ENCODE measurements at places on chromosomes 2 and 18.

DNA sequence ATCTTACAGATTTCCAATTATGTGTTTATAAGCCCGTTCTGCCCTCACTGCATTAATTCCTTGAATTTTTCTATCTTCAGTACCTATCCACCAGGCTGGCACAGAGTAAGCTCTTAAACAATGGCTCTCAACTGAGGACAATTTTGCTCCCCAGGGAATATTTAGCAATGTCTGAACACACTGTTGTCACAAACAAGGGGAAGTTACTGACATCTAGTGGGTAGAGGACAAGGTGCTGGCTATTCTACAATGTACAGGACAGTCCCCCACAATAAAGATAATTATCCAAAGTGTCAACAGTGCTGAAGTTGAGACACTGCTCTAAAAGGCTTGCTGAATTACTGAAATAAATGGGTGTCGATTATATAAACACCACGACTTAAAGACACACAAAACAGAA lies 5.0 kb downstream of the NDUFS1 start:
- no peak for DNase-seq

GRCh38 chr2:239949537-239949936 lies 75.6 kb downstream of the NDUFA10 start:
- no peak for DNase-seq

DNA sequence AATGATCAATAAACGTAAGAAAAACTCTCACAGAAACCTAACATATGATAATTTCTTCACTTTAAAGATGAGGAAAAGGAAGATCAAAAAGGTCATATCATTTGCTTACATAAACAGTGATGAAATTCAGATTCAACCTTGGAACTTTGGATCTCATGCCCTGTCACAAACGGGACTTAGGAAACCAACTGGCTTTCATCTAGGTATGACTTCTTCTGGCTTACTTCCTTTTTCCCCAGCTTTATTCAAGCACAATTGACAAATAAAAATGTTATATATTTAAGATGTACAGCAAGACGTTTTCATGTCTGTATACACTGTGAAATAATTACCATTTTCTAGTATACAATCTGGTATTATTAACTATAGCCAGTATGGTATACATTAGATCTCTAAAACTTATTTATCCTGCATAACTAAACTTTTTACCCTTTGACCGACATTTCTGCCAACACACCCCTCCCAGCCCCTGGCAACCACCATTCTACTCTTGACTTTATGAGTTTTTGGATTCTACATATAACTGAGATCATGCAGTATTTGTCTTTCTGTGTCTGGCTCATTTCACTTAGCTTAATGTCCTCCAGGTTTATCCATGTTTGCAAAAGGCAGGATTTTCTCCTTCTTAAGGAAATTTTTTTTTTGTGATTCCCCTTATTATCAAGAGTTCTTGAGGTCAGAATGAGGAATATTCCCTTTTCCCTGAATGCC lies 46.0 kb upstream of the COBLL1 start:
- no peak for DNase-seq

GRCh38 chr2:67851016-67851415 lies 211.8 kb downstream of the C1D start:
- DNase-seq: no peak

GRCh38 chr2:110791435-110791834 lies 59.1 kb downstream of the ACOXL start:
- DNase-seq: no peak

DNA sequence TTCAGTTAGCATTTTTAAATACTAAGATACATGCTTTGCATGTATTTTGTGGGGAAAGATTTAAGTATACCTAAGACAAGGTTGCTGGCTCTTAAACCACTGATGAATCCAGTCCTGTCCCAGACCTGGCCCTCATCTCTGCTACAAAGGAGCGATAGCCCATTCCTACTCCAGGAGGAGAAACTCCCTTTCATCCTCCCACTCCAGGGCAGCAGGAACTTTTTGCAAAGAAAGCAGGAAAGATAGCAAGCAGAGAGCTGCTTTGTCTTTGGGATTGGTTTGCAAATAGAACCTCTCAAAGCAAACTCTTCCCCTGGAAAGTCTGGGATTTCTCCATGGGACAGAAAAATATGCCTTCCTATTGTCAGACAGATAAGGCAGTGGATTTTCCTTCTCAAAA lies 43.6 kb upstream of the COPS8 start:
- no peak for DNase-seq

- DNase-seq: peak; percentile 26
Observed at GRCh38 chr2:69306393-69306821, 80.6 kb downstream of the GFPT1 start.

GRCh38 chr2:10062931-10063365 lies 17.3 kb downstream of the CYS1 start:
- no peak for DNase-seq

DNA sequence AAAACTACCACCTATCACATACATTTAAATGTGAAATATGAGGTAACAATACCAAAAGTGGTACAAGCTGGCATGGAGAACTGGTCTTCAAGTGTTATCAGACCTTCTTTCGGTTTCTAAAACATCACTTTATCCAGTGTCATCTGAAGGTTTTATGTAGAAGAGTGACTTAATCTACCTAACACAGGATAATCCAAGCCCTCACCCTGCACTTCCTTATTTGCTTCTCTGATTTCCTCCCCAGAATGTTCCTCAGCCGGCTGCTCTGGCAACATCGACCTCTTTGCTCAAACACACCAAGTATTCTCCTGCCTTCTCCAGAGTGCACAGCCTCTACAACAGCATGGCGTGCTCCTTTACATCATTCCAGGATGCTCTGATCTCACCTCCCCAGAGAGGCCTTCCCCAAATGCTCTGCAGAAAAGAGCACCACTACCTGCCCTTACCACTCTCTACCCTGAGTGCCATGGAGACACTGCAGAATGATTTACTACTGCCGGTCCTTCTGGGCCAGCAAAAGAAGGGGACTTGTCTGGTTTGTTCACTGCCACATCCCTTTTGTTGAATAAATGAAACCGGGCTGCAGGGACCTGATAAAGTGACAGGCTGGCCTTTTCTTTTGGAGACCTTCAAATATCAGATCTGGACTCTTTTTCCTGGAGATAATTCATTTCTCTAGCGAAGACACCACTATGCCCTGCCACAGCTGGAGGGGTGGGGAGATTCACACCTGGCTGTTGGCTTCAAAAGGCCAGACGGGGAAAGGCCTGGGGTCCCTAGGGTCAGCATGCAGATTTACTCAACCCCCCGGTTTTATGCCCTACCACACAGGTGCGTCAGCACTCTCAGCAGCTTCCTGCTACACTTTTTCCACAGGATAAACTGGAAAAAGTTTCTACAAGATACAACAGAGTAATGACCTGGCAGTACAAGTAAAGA lies 42.0 kb downstream of the TTR start:
- DNase-seq: no peak

GRCh38 chr2:98334439-98335078 lies 11.7 kb upstream of the CNGA3 start:
- no peak for DNase-seq

DNA sequence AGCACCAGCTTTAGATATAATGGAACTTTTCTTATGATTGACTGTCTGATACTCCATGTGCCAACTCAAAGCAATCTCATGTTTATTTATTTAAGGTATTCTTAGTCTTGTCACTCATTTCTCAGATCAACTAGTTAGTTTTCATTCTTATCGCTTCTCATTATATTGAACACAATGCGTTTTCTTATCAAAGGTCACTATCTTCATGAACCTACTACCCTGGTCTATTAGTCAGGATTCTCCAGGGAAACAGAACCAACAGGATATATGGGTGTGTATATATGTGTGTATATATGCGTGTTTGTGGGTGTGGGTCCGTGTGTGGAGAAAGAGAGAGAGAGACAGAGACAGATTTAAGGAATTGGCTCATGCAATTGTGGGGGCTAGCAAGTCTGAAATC lies 619.9 kb downstream of the ZEB2 start:
- no peak for DNase-seq

DNA sequence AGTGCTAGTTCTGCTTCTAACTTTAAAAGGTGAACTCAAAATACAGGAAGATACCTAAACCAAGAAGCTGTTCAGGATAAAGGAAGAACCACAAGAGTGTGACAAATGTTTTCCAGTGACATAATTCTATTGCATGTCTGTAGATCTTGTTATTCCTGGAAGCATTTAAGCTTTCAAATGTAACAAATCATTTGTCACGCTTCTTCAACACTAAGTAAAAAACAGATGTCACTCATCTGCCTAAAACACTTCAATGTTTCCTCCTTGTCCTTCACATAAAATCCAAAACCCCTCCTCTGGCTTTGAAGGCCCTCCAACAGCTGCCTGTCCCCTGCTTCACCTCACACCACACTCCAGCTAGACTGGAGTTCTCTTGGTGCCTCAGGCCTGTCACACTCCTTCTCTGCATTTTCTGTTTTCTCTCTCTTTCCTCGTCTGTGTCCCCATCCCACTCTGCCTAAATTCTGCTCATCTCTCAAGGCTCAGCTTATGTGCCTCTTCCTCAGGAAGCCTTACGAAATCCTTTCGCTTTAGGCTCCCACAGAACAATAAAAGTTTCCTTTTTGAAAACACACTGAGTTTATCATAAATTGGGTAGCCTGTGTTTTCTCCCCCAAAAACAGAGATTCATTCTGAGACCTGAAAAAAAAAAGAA lies 6.4 kb upstream of the CLEC4F start:
- DNase-seq: peak; percentile 11

- DNase-seq: no peak
Observed at GRCh38 chr2:59389240-59389639, 1148.1 kb upstream of the FANCL start.

GRCh38 chr2:123521854-123522253 lies 503.2 kb upstream of the CNTNAP5 start:
- DNase-seq: no peak

GRCh38 chr2:177467646-177468045 lies 75.1 kb downstream of the AGPS start:
- DNase-seq: no peak

DNA sequence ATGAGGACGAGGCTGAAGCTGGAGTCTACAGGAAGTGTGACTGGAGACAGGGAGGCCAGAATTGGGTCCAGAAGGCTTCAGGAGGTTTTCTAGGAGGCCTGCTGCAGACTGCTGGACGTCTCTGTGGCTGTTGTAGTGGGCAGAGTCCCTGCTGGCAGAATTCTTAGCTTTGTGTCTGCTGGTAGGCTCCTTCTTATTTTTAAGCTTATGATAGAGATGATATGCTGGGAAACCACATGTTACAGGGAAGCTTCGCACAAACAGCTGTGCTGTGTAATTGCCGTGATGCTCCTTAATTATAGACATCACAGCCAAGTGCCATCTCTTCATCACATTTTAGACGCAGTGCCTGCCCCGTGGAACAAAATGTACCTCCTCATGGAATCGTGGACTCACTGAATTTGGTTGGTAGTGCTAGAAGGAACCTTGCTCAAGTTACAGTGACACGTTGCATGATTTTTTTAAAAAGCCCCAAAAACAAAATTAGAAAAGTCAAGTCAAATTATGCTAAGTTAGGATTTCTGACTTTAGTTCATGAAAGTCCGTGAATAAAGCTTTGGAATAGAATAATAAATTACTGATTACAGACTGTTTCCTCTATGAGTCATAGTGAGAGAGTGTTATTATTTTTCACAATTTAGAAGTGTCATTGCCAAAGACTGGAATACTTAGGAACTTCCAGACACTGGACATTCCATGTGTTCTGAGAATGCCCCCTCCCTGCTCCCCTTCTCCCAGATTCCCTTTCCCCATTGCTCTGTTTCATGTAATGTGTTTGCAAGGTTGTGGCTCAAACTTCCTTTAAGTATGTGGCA lies 144.1 kb downstream of the FHOD3 start:
- DNase-seq: peak; percentile 29

DNA sequence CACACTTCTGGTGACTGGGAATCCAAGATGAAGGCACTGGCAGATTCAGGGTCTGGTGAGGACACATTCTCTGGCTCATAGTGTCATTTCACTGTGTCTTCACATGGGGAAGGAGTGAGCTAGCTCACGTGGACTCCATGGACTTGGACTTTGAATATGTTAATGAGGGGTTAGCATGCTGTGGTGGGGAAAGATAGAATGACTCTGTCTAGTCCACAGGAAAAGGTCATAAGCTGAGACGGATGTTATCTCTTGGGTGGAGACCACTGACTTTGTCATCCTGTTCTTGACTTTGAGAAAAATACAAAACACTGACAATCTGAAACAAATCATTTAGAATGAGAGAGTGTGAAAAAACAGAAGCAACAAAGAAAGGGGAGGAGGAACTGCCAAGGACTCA lies 145.9 kb downstream of the PIK3C3 start:
- DNase-seq: no peak

- DNase-seq: peak; percentile 67
Observed at GRCh38 chr18:39946623-39947061, 2008.4 kb upstream of the PIK3C3 start.
